ENCODE measurements at places on chromosomes 11 and 22.
A peak's percentile ranks its signal among the peaks of the same experiment; 100 is the strongest.

DNA sequence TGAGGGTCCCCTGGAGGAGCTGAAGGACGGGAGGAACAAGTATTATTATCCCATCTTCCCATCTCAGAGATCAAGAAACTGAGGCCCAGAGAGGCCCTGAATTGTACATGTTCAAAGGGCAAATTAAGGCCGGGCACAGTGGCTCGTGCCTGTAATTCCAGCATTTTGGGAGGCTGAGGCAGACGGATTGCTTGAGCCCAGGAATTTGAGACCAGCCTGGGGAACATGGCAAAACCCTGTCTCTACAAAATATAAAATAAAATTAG lies 8.1 kb downstream of the PLA2G6 start:
- no peak for DNase-seq

DNA sequence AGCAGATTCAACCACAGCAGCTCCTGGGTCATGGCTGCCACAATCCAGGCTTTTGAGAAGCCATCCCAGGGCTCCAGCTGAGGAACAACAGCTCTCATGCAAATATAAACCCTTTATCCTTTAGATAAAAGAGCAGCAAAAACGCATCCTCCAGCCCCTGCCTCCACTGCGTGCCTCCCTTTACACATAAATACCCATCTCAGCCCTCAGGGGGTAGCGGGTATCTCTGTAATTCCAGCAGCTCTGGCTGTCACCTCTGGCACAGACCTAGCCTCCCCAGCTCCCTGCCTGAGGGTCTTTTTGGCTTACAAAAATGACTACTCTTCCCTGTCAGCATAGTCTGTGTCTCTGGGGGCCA lies 21.6 kb downstream of the LMO1 start:
- DNase-seq = no peak

GRCh38 chr22:39452740-39453040 lies 4.1 kb upstream of the MGAT3 start:
- DNase-seq = no peak

DNA sequence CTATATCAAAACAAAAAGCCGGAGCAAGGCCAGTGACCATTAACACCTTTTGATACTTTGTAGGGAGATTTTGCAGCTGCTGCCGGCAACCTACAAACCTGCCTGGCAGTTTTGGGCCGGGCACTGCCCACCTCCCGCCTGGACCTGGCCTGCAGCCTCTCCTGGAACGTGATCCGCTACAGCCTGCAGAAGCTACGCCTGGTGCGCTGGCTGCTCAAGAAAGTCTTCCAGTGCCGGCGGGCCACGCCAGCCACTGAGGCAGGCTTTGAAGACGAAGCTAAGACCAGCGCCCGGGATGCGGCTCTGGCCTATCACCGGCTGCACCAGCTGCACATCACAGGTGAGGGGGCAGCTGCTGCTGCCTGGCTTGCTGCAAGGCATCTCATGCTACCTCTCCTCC lies 34.2 kb downstream of the SHISA8 start:
- DNase-seq = no peak

GRCh38 chr11:41666951-41667653 lies 207.7 kb upstream of the LRRC4C start:
- no peak for DNase-seq

GRCh38 chr22:22952531-22953280 lies 65.1 kb downstream of the IGLL5 start:
- DNase-seq = no peak

GRCh38 chr11:126480015-126480409 lies 124.5 kb downstream of the ST3GAL4 start:
- no peak for DNase-seq

DNA sequence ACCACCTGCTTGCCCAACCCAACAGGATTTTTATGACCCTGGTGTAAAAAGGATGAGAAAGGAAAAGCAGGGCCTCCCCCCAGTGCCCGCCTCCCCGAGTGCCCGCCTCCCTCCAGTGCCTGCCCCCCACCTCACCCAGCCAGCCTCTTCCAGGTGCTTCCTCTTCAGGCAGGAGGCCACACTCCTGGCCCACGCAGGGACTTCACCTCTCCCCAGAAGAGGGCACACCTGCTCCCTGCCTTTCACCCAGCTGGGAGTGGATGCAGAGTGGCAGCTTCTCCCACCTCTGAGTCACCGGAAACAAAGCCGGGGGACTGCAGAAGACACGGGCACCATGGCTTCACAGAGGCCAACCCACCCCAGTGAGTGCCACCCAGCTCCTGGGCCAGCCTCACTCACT lies 16.1 kb downstream of the CPT1A start:
- peak; percentile 43 for DNase-seq

DNA sequence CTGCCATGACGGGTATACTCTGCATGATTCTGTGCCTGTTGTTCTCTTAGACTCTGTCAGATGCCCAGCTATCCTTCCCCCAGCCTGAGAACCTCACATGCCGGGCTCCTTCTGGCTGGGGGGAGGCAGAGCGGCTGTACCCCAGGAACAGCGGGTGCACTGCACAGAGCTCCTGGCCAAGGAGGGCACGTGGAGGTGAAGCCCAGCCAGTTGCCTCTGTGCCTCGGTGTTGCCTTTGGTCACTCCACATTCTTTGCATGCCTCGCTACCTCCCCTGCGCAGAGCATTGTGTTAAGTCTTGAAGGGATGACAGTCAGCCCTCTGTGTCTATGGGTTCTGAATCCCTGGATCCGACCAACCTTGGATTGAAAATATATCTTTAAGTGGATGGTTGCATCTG lies 77.7 kb downstream of the FEZ1 start:
- no peak for DNase-seq

GRCh38 chr11:17988465-17988864 lies 24.4 kb downstream of the SERGEF start:
- no peak for DNase-seq

- peak; percentile 7 for DNase-seq
These were observed 69.7 kb downstream of the PRSS23 start for GRCh38 chr11:86869966-86870570.

GRCh38 chr11:48052183-48053044 lies 72.1 kb downstream of the PTPRJ start:
- DNase-seq = no peak

DNA sequence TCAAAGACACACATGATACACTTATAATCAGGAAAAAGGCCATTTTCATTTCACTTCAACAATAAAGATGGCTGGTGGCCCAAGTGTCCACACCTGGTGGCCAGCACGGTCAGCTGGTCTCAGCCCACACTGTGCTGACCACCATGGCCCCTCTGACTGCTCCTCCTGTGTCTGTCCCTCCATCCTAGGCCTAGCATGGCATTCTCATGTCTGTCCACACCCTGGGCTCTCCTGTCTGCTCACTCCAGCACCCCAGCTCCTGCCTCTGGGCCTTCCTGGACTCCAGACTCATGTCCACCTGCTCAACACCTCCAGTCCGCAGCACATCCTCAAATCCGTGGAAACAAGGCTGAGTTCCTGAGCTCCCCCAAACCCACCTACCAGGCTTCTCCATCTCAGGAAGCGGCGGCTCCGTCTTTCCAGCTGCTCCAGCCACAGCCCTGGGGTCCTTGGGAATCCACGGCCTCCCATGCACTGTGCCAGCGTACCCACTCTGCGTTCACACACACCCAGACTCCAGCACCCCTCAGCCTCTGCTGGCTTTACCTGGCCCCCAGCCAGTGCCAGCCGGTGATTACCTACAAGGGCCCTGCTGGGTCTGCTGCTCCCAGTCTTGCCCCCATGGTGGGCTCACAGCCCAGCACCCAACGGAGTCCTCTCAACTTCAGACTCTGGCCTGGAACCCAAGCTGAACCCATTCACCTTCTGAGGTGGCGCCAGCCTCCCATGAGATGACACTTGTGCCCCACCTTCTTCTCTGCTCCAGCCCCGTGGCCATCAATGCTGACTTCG lies 13.9 kb downstream of the SIRT3 start:
- DNase-seq = no peak

GRCh38 chr22:44883011-44883421 lies 126.8 kb downstream of the PHF21B start:
- DNase-seq = no peak

DNA sequence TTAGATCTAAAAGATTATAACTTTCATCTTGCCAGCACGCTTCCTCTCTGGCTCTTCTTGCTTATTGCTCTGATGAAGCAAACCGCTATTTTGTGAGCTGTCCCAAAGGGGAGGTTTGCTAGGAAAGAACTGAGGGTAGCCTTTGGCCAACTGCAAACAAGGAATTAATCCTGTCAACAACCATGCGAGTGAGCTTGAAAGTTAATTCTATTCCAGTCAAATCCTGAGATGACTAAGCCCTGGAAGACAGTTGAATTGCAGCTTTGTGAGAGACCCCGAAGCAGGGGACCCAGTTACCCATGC lies 10.3 kb upstream of the RNF141 start:
- DNase-seq = no peak

- DNase-seq = no peak
These were observed 93.0 kb downstream of the SLC1A2 start for GRCh38 chr11:35326266-35326879.

DNA sequence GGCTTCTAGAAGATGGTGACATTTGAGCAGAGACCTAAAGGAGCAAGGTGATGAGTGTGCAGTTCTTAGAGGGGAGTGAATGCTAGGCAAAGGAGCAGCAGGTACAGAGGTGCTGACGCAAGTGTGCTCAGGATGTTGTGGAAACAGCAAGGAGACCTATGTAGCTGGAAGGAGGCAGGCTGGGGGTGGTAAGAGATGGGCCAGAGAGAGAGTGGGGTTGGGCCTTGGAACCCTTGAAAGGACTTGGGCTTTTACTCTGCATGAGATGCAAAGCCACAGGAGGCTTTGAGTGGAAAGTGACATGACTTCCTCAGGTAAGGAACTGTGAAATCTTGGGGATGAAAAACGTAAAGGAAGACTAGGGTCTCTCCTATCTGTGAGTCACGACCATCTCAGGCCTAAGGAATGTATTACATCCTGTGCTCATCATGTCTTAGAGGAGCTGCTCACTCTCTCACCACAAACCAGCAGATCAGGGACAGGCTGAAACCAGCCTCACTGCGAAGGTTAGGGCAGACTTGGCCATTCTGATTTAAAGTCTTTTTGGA lies 65.4 kb downstream of the MICAL2 start:
- DNase-seq = no peak

DNA sequence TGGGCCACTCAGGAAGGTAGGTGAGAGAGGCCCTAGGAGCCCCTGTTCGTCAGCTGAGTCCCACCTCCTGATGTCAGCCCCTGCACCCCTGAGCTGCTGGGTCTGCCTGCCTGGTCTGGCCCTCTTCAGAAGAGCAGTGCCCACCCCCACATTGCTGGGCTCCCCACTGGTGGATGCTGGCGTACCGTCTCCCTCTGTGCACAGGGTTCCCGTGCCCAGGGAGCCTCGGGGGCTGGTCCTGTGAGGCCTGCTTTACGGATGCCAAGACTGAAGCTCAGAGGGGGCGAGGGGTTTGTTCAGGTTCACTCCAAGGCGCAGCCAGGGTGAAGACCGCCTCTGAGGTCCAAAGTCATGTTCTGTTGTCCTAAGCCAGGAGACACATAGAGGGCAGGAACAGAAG lies 44.7 kb upstream of the GCAT start:
- DNase-seq = no peak

DNA sequence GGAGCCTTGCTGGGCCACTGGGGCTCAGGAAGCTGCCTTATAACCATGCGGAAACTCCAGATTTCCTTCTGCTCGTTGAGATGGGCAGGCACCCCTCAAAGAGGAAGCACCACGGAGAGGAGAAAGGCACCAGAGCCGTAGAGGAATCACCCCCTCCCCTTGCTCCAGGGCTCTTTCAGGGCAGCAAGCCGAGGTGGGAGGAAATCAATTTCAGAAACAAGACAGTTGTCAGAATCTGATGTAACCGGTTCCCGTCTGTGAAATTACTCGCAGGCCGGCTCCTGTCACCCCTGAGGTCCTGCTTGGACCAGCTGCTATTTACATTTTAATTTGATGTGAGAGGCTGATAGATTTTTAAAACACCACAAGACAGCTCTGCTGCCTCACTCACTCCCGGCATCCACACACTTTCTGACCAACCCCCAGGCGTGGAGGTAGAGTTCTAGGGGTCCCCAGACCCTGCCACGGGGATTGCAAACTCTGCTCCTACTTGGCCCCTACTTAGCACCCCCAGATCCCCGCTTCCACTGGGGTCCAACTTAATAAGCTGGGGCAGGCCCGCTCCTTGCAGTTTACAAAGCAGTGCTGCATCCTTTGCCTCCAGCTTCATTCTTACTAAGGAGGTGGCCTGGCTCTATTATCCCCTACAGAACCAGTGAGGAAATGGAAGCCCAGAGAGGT lies 162.5 kb downstream of the CEP164 start:
- no peak for DNase-seq

DNA sequence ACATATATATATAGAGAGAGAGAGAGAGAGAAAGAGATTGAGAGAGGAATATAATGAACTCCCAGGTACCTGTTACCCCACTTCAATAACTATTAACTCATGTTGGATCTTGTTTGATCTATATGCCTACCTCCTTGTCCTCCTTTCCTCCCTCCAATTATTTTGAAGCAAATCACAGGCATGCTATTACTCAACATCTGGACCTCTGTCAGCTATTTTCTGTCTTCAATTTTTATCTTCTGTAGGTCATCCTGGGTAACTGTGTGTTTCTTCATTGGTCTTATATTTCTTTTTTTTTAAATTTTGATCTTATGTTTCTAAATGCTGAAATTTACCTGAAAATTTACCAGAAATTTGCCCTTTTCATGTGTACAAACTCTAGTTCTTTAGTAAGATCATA lies 24.8 kb downstream of the UVRAG start:
- DNase-seq = no peak

GRCh38 chr11:107707215-107707671 lies 4.6 kb downstream of the SLN start:
- no peak for DNase-seq

GRCh38 chr11:69718147-69718546 lies 14.3 kb upstream of the FGF19 start:
- no peak for DNase-seq

- peak; percentile 60 for DNase-seq
These were observed 868 bp downstream of the TSPAN18 start for GRCh38 chr11:44727373-44728287.

DNA sequence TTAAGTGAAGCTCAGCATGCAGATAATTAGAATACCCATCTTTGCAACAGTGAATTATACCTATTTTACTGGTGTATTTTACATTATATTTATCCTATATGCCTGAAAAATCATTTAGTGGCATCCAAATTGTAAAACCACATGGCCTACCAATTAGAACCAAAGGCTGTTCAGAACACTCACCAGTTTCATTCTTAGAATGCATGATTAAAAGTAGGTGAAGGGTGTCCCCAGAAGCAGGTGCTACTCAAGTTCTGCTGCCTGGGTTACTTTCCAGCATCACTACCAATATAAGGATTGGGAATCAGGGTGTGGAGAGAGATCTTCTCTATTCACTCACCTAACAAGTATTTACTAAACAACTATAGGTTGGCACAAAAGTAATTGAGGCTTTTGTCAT lies 103.3 kb downstream of the SGSM3 start:
- DNase-seq = no peak

- no peak for DNase-seq
These were observed 726.1 kb upstream of the CCDC90B start for GRCh38 chr11:84012171-84012826.

- DNase-seq = no peak
These were observed 53.8 kb upstream of the DRD2 start for GRCh38 chr11:113528982-113529381.

- no peak for DNase-seq
These were observed 51.7 kb downstream of the HSD17B12 start for GRCh38 chr11:43732225-43732624.

Measured in stimulated activated naive CD4-positive, alpha-beta T cell (primary cell).